ENCODE measurements at places on chromosomes 1 and 21. TPM values are rescaled to one million over a fixed set of nuclear protein-coding genes. Genes with fewer than 3 reads are reported as not detected.

The ESPN gene
- 0.50 TPM for total RNA-seq

The SRM gene
- total RNA-seq, result 207 TPM

The NFYC gene
- 53.5 TPM for total RNA-seq

The ADGRL4 gene
- not detected for total RNA-seq

The GNG12 gene
- 0.05 TPM for total RNA-seq

The LINGO4 gene
- not detected for total RNA-seq

Data from activated naive CD4-positive, alpha-beta T cell treated with anti-CD3 and anti-CD28 coated beads for 36 hours (primary cell).